ENCODE measurements at places on chromosomes 1 and 21.

- no peak for DNase-seq
These were observed 18.1 kb upstream of the ETS2 start for GRCh38 chr21:38787461-38788274.

GRCh38 chr1:152886758-152887409 is 8.8 kb downstream of the SMCP start:
- DNase-seq, result no peak

DNA sequence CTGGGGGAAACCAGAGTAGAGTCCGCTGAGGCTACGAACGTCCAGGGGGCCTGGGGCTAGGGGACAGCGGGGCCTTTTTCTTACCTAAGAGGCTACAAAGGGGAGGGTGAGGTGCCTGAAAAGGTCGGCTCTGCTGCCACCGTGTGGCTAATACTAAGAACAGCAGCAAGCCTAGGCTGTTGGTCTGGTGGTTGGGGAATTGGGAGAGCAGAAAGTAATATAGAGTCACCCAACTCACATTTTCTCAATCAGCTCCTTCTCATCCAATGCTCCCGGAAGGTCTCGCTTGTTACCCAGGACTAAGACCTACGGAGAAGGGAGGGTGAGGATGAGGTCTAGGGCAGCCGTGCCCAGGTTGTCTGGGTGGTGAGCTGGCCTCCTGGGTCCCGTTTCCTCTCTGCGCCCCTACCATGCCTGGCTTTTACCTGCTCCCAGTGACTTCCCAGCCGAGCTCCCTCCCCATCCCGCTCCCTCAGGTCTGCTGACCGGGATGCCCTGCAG is 9.3 kb downstream of the ARL8A start:
- peak; percentile 21 for DNase-seq

DNA sequence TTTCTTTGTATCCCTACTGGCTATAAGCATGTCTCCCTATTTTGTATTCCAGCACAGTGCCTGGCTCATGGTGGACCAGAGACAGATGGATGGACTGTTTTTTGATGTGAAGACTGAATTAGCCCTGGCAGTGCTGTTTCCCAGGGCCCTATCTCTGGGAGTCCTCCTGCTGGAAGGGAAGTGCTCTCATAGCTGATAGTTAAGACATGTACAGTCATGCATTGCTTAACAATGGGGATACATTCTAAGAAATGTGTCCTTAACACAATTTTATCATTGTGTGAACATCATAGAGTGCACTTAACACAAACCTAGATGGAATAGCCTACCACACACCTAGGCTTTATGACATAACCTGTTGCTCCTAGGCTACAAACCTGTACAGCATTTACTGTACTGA is 21.1 kb downstream of the TLCD4 start:
- no peak for DNase-seq

GRCh38 chr1:201149400-201149799 is 4.9 kb downstream of the TMEM9 start:
- no peak for DNase-seq

DNA sequence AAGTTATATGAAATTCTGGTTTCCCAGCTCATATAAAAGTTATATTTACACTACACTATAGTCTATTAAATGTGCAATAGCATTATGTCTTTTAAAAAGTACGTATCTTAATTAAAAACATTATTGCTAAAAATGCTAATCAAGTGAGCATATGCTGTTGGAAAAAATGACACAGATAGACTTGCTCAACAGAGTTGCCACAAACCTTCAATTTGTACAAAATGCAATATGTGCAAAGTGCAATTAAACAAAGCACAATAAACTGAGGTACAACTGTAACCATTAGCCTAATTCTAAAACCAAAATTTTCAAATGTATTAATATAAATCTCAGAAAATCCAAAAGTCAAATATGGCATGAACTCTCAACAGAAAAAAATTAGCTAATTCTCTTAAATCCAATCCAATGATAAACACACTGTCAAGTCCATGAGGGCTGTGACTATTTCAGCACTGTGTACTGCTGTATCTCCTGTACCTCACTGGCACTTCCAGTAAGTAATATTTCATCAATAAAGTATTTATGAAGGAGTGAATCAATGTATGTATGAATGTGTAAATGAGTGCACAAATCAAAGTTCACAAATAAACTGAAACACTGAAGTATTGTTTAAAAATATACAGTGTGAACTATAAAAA is 116.3 kb downstream of the AKT3 start:
- no peak for DNase-seq

- no peak for DNase-seq
These were observed 164.0 kb downstream of the FASLG start for GRCh38 chr1:172822886-172823285.

DNA sequence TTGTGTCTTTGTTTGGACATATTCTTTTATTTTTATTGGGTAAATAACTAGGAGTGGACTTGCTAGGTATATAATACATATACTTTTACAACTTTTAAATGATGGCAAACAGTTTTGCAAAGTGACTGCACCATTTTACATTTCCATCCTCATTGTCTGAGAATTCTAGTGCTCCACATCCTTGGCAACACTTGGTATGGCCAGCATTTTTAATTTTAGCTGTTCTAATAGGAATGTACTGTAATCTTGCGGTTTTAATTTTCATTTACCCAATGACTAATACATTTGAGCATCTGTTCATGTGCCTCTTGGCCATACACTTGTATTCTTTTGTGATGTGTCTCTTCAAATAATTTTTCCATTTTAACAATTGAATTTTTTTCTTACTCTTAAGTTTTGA is 37.0 kb upstream of the ATP6V1G3 start:
- DNase-seq, result peak; percentile 66

DNA sequence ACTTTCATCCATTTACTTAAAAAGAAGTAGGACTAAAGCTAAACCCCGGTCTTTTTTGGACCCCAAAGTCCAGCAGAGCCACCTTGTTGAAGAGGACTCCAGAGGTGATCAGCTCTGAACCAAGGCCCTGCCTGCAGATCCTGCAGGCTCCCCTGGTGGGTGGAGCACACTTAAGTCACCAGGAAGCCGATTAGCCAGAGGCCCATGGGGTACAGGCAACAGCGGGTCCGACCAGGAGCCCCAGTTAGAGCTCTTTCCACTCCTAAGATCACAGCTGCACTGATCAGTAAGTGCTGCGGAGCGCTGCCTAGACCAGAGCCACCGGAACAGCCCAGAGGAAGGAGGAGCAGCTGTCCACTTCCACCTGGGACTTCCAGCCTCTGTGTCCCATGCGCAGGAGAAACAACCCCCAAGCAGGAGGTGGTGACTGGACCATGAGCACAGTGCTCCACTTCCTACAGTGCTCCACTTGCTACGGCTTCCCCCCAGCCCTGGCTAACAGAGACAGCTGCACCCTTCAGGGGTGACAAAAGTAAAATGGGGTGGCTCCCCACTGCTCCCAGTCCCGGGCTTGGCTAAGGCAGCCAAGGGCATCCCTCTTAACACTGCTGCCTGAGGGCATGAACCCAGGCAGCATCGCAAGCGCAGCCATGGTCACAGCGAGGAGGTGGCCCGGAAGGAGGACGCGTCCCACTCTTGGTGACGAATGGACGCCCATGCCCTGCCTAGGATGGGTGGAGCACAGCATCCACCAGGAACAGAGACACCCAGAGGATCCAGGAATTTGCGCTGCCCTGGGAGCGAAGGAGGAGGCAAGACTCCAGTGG is 58.0 kb downstream of the NPHP4 start:
- no peak for DNase-seq

GRCh38 chr1:186643614-186644013 is 36.6 kb downstream of the PTGS2 start:
- DNase-seq, result peak; percentile 15

DNA sequence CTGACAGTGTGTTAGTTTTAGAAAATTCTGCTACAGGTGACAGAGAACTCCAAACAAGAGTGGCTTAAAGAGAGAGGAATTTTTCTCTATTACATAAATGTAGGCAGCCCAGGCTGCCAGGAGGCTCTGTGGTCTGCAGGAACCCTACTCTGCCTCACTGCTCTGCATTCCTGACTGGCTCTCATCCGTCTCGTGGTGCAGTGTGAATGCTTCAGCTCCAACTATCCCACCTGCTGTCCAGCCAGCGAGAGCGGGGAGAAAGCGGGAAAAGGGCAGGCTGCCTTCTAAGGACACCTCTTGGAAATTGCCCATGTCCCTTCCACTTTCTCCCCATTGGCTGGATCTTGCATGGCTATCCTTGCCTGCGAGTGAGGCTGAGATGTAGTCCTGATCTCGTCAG is 131.3 kb downstream of the PEX14 start:
- no peak for DNase-seq

DNA sequence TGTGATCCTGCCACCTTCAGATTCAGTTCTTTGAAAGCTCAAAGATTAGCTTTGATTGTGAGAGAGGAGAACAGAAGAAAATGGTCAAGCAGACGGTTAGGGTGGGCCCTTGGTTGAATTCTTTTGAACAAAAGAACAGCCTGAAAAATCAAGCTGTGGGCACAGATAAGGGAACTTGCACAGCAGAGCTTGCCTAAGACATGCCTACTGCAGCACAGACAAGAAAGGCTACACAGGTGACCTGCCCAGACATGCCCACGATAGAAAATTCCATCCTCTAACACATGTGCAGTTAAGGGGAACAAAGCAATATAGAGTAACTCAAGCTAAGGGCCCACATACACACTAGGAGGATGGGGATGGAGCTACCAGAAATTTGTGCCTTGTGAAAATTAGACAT is 512.5 kb upstream of the LRRC7 start:
- DNase-seq, result no peak

- DNase-seq, result no peak
These were observed 64.6 kb upstream of the TARBP1 start for GRCh38 chr1:234543442-234544086.

- no peak for DNase-seq
These were observed 227.6 kb upstream of the C1orf174 start for GRCh38 chr1:4127592-4128140.

DNA sequence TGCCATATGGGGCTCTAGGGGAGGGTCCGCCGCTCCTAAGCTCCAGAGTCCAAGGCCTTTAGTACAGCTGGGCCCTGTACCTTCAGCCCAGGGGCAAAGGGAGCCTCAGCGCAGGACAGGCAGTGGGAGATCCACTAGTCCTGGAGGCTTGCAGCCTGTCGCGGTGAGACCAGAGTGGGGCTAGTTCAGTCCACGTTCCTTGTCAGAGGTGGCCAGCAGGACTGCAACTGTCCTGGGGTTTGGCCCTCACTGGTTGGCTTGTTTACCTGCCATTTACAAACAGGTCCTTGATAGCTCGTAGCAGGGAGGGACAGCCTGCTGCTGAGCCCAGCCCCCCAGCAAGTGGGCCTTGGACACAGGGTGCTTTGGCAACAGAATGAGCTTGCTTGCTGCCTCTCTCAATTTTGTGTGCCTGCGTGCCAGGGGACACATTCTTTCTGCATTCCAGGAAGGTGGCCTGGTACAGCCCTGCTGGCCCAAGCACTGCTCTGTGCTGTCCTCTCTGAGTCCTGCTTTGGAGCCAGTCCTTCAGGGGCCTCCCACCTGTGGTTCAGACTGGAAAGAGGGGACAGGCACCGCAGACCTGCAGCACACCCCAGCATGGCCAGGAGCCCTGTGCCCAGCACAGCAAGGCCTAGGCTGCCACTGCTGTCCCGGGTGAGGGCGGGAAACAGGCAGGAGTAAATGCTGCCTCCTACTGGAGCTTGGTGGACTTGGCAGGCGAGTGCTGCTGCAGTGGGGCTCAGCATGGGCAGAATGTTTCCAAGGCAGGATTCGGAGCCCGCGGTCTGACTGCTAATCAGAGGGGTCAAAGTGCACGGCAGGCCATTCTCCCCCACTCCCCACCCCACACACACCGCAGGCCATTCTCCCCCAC is 15.2 kb downstream of the H6PD start:
- DNase-seq, result no peak

- no peak for DNase-seq
These were observed 42.6 kb upstream of the EPB41 start for GRCh38 chr1:28871631-28872401.

GRCh38 chr1:13583966-13584791 is 547 bp downstream of the PDPN start:
- DNase-seq, result no peak

Data from fibroblast of skin of left quadriceps (primary cell).